ENCODE measurements at places on chromosomes 7 and 10. TPM values are rescaled to one million over a fixed set of nuclear protein-coding genes. Genes with fewer than 3 reads are reported as not detected.
A peak's percentile ranks its signal among the peaks of the same experiment; 100 is the strongest.

LOXL4 gene
- total RNA-seq, result not detected

PRTFDC1 gene
- 1.6 TPM for total RNA-seq

DNA sequence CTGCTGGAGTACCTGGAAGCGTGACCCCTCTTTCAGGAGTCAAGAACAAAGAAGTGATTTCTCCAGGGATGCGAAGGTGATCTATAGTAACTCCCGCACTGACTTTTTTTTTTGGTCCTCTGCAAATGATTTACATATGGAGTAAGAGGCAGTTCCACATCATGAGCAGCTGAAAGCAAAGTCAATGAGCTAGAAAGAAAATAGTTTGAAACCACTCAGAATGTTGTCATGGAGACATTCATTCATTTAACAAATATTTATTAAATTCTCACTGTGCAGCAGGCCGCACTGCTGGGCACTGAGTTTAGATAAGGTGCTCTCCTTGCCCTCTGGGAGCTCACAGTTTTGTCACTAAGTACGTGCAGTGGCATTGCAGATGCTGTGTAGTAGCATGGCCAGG is 206.7 kb downstream of the CAMK1D start:
- no peak for DNase-seq

CRYGN gene
- 0.50 TPM for total RNA-seq

C10orf62 gene
- not detected for total RNA-seq

HMX3 gene
- not detected for total RNA-seq

- DNase-seq, result no peak
Observed at GRCh38 chr7:45219130-45219529, 61.5 kb downstream of the RAMP3 start.

DNA sequence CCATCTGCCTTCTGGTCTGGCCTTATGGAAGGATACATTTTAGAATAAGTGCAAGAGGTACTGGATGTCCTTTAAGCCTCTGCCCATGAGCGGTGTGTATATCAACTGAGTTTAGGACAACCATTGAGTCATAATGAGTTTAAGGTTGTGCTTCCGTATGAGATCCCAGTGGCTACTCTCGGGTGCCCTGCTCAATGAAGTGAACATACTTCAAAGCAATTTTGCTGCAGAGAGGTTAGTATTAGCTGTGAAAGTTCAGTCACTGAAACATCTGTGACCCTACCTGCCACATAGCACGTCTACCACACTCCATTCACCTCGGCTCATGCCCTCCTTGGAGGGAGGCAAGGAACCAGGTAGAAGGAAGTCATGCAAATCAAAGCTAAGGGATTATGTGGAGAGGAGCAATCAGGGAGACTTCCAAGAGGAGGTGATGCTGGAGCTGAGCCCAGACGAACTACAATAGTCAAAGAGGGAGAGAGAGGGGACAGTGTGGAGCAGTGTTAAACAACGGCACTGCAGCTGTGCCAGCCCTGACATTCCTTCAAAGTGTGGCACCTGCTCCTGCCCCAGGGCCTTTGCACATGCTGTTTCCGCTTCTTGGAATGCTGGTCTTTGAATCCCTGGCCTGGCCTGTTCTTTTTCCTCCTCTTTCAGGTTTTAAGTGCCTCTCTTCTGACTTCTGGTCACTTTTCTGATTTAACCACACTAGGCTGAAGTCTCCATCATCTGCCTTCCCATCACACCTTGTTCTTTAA is 25.4 kb downstream of the BTBD16 start:
- DNase-seq, result peak; percentile 15

- DNase-seq, result no peak
Observed at GRCh38 chr10:69479240-69480067, 28.2 kb downstream of the TSPAN15 start.

ACBD7 gene
- 5.2 TPM for total RNA-seq

- DNase-seq, result no peak
Observed at GRCh38 chr10:105239311-105240219, 598.5 kb downstream of the SORCS3 start.

DNA sequence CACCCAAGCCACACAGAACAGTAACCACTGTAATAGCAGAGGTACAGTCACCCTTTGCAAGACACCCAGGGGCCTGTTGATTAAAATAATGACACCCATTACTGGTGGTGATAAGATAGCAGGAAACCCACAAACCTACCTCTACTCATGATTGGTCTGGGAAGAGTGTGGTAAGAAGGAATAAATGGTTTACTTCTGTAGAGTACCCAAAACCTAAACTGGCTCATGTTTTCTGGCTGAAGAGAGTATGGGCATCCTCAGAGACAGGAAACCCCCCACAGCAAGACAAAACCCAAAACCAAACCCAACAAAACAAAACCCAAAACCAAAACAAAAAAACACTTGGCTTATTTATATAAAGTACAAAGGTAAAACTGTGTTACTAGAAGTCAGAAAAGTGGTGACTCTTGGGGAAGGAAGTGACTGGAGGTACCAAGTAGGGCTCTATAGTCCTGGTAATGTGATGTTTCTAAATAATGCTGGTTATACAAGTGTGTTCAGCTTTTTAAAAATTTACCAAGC is 15.5 kb upstream of the DNAJB12 start:
- peak; percentile 52 for DNase-seq

- DNase-seq, result peak; percentile 40
Observed at GRCh38 chr10:119466655-119467054, 75.9 kb downstream of the RGS10 start.

Measured in activated CD8-positive, alpha-beta T cell treated with anti-CD3 and anti-CD28 coated beads, Interleukin-2, amount 10 ng/mL, durations not matched to agents 7 days and 5 days (primary cell).